ENCODE measurements at places on chromosomes 7 and 10. TPM values are rescaled to one million over a fixed set of nuclear protein-coding genes. Genes with fewer than 3 reads are reported as not detected.

WASHC2C gene
- total RNA-seq: 42.7 TPM

BEND7 gene
- total RNA-seq: 11.2 TPM

ANKRD16 gene
- total RNA-seq: 10.2 TPM

SPDYE5 gene
- total RNA-seq: not detected

ELN gene
- total RNA-seq: 16.6 TPM

ACTR3C gene
- total RNA-seq: 0.32 TPM

MYL10 gene
- not detected for total RNA-seq

PPA1 gene
- 152 TPM for total RNA-seq

DDC gene
- not detected for total RNA-seq

LEP gene
- not detected for total RNA-seq

DENND2A gene
- total RNA-seq: 0.21 TPM

TEX47 gene
- total RNA-seq: not detected

PNLIP gene
- not detected for total RNA-seq

C10orf62 gene
- total RNA-seq: 0.62 TPM

ZNF12 gene
- total RNA-seq: 26.5 TPM

ITGB8 gene
- 23.6 TPM for total RNA-seq

CYP26C1 gene
- total RNA-seq: 0.10 TPM

NRF1 gene
- 15.1 TPM for total RNA-seq

HKDC1 gene
- 0.11 TPM for total RNA-seq

PIP gene
- total RNA-seq: not detected

TCF7L2 gene
- 2.4 TPM for total RNA-seq

SPAM1 gene
- total RNA-seq: not detected

ABCB1 gene
- total RNA-seq: not detected

Measured in myocyte (in vitro differentiated cells).